ENCODE measurements at places on chromosomes 2 and 18.
A peak's percentile ranks its signal among the peaks of the same experiment; 100 is the strongest.

- peak; percentile 11 for DNase-seq
Measured at GRCh38 chr2:133790711-133791110, 222.4 kb upstream of the NCKAP5 start.

GRCh38 chr2:109006971-109007370 lies 18.0 kb upstream of the EDAR start:
- no peak for DNase-seq

DNA sequence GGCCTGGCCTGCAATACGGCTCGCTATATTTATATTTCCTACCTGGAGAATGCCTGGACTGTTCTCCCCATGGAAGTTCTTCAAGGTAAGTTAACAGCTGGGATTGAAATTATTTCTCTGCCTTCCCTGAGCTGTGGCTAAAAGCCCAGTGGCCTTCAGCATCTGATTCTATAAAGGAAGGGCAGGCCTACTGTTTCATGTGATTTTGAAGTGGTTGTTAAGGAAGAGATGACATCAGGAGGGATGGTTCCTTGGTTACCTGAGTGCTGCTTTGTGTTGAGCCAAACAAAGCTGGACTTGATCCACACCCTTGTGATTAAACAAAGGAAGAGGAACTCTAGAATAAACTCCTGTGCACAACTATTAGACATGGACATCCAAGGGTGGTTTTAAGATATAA lies 61.6 kb downstream of the MFSD6 start:
- DNase-seq = peak; percentile 95

DNA sequence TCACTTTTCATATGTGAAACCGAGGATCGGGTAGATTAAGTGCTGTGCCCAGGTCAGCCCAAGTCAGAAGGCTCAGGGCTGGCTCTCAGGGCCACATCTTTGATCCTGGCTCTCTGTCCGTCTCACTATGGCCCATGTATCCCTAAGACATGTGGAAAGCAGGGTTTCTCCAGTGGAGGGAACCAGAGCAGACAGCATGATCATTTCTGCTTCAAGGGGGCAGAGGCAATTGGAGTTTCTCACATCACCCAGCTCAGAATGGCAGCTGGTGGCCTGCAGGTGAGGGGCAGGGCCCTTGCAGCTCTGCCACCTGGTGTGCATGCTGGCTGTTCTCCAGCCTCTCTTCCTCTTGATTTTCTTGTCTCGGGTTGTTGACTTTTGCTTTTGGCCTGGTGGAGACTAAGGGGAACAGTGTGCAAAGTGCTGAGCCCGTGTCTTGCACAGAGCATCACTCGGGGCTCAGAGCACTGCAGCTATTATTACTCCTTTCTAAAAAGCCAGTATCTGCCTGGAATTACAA lies 27.0 kb downstream of the LDLRAD4 start:
- no peak for DNase-seq

GRCh38 chr18:7000484-7001096 lies 117.0 kb downstream of the LAMA1 start:
- DNase-seq = peak; percentile 9

DNA sequence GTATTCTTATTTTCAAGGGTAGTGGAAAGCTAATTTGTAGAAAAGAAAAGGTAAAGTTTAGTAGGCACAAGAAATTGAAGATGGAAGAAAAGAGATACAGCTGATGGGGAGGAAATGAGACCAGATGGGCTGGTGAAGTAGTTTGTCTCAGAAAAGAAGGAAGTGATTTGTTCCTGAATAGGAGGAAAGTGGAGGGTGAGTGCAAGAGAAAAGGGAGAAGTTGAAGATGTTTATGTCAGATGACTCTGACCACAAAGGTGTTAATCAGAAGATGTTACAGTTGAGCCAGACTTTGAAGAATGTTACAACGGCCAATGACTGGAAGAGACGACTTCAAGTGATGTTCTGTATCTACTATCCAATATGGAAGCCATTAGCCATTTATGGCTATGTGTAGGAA lies 21.2 kb downstream of the ZSCAN30 start:
- no peak for DNase-seq

DNA sequence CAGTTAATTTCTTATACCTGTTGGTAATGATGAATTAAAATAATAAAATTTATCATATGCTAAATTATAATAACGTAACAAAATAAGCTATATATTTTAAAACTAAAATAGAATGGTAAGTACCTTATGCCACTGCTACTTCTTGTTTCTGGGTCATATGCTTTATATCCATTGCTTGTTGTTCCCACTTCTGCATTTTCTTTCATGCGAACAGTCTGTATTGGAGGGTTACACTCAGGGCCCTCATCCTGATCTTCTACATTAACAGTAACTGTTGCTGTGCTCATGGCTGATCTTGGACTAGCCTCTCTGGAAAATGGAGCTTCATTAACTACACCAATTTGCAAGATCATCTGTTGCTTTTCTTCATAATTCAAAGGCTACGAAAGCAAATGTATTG lies 22.2 kb downstream of the DSC2 start:
- no peak for DNase-seq

DNA sequence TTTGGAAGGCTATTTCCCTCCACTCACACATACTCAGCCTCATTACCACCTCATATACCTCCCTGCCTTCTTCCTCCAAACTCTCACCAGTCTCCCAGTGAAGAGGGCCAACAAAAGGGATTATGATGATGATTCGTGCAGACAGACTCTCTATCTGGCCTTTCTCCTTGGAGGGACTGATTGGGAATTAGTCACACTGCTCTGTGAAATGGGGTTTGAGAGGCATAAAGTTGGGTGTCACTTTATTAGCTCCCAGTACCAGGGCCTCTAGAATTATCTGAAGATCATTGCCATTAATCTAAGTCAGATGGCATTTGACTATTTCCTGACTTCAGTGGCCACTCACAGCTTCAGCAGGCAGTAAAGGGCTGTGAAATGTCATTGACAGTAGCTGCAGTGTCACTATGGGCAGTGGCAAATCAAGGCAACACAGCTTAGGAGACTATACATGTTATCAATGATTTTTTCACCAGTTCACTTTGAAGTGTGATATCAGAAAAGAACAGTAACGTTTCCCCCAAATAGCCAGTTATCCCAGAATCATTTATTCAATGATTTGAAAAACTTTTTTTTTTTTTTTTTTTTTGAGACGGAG lies 17.4 kb downstream of the CNRIP1 start:
- DNase-seq = no peak

GRCh38 chr2:98460573-98461497 lies 16.2 kb downstream of the INPP4A start:
- DNase-seq = no peak

- DNase-seq = no peak
Measured at GRCh38 chr2:40123746-40124145, 328.1 kb downstream of the SLC8A1 start.

- no peak for DNase-seq
Measured at GRCh38 chr2:26848336-26849055, 564 bp downstream of the DPYSL5 start.

- no peak for DNase-seq
Measured at GRCh38 chr2:236633775-236634560, 64.3 kb downstream of the ACKR3 start.

- DNase-seq = no peak
Measured at GRCh38 chr2:99543247-99543646, 53.4 kb upstream of the REV1 start.

Measured in endothelial cell of umbilical vein (primary cell).